ENCODE measurements at places on chromosomes 7 and 10.

- DNase-seq: no peak
Observed at GRCh38 chr7:19051767-19052375, 65.6 kb downstream of the TWIST1 start.

DNA sequence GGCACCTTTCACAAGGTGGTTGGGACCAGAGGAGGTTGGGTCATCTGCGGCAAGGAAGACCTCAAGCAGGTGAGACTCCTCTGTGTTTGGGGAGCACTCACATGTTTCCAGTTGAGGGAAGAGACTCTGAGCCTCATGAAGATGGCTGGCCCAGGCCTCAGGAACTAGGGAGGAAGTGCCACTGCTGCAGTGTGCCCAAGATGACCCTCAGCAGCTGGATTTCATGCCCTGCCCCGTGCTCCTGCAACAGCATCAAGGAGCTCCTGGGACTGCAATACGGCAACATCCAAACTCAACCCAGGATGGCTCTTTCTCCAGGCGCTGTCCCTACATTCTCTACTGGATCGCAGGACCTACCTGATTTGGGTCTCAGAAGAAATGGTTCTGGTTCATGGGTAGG, 73.8 kb downstream of the GOLGA7B start:
- DNase-seq: no peak

DNA sequence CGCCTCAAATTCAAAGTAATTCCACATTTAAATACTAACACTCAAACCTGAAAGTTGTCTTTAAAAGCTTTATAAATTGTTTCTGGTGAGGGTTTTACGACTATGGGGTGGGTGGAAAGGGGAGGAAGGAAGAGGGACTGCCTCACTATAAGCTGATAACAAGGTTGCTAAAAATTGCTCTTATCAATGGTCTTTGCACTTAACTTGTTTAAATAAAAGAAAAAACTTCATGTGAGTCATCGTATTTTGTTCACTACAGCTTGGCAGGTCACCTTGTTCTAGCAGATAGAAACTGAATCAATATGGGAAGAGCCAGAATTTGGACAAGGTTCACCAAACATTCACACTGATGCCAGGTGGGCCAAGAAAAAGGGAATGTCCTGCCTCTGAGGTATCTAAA, 129.2 kb downstream of the TES start:
- no peak for DNase-seq

- DNase-seq: no peak
Observed at GRCh38 chr7:113891828-113892227, 27.0 kb downstream of the PPP1R3A start.

DNA sequence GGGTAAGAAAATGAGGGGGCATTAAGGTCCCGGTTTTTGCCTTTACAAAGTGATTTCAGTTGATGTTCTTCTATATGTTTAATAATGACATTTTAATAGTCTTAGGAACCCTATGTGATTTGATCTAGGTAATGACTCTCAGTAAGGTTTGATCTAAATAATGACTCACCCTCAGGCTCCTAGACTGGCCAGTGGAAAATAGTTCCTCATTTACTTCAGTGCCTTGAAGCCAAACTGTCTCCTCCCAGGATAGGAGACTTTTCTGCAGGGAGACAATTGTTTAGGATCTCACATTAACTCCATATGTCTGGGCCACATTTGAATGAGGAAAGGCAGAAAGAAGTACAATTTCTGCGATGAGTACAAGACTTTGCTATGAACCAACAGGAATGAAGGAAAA, 1331.9 kb downstream of the XPNPEP1 start:
- DNase-seq: no peak

- DNase-seq: no peak
Observed at GRCh38 chr7:12975412-12975811, 288.0 kb downstream of the ARL4A start.

Data from esophagus muscularis mucosa (tissue), 4 donors.